ENCODE measurements at places on chromosomes 5 and 9.

- no peak for DNase-seq
These were observed 151.9 kb downstream of the INSYN2B start for GRCh38 chr5:169828385-169828784.

GRCh38 chr5:169964246-169964645, 16.0 kb downstream of the INSYN2B start:
- no peak for DNase-seq

GRCh38 chr9:96047741-96048103, 172.2 kb downstream of the ERCC6L2 start:
- DNase-seq, result no peak

- no peak for DNase-seq
These were observed 48.6 kb downstream of the DUSP1 start for GRCh38 chr5:172722327-172722815.

GRCh38 chr9:81850724-81851123, 77.5 kb upstream of the SPATA31D4 start:
- DNase-seq, result no peak

GRCh38 chr9:106619211-106619610, 243.8 kb upstream of the ZNF462 start:
- DNase-seq, result no peak

DNA sequence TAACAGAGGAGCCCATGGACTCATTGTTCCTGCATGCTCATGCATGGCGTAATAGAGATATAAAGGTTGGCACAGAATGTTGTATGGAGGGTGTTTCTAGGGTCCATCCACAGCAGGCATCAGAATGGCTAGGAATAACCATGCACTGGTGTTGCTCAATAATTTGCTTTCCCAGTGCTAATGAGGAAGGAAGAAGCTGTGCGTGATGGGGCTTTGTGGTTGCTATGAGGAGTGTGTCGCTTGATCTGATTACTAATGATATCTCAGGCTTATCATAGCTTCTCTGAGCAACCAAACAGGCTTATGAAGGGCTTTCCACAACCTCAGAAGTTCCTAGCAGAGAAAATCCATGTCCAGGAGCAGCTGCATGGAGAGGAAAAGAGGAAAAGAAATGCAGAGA, 151.3 kb upstream of the TRPC7 start:
- DNase-seq, result no peak

DNA sequence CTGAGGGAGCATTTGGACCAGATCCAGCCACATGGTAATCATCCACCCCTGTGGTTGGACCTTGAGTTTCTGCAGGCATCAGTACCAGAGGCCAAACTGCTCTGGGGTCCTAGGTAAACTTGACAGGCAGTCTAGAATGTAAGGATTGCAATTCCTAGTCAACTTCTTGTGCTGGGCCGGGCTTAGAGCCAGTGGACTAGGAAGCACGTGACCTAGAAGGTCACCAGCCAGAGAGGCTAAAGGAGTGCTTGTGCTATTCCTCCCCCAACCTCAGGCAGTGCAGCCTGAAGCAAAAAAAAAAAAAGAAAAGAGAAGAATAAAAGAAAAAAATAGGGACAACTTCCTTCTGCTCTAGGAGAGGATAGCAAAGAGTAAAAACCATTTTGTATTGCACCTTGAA, 406.2 kb upstream of the FTMT start:
- DNase-seq, result no peak

- no peak for DNase-seq
These were observed 123.1 kb upstream of the ANKRD55 start for GRCh38 chr5:56356121-56356835.

DNA sequence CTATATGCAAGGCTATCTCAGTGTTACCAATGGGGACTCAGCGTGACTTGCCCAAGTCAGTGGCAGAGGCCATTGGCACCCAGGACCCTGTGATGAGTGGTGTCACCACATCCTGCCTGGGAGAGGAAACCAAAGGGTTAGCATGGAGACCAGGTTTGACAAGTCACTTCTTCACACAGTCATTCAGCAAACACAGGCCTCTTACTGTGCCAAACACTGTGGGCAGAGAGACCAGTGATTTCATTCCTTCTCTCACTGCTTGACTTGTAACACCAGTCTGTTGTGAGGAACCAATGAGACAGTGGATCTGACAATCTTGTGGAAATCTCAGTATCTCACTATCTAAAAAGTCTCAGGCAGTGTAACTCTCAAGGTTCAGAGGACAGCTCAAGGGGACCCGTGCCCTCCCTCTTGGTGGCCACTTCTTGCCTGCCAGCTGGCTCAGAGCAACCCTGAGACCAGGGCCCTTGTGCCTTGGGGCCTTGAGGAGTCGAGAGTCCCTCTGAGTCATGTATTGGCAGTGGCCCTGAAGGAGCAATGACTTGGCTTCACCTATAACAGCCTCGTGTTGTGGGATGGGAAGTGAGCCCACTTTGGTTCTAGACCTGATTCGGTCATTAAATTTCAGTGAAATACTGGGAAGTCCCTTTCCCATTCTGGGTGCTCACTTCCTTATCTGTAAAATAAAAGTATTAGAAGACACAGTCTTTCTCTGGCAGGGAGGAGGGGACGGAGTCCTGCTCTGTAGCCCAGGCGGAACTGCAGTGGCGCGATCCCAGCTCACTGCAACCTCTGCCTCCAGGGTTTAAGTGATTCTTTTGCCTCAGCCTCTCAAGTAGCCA, 1.6 kb downstream of the FABP6 start:
- no peak for DNase-seq

DNA sequence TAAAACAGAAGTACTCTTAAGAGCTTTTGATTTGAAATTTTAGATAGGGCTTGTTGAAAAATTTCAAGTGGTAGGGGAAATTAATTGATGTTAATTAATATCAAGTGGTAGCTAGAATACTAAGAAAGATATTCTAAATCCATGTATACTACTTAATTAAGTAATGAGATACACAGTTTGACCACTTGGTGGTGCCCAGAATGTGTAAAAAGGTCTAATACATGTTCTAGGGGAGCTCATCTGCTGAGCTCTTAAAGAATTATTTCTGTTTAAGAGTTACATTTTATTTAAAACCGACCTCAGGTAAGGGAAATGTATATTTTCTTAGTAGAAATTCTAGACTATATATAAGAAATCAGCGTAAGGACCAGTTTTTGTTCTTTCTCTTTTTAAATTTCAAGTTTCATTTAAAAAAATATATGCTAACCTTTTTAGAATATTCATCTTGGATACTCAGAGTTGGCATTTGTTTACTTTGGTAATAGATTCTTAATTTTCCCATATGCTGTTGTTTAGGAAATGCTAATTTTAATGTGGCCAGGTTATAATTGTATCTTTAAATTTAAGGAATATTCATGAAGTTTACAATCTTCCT, 61.5 kb downstream of the LNPEP start:
- no peak for DNase-seq

DNA sequence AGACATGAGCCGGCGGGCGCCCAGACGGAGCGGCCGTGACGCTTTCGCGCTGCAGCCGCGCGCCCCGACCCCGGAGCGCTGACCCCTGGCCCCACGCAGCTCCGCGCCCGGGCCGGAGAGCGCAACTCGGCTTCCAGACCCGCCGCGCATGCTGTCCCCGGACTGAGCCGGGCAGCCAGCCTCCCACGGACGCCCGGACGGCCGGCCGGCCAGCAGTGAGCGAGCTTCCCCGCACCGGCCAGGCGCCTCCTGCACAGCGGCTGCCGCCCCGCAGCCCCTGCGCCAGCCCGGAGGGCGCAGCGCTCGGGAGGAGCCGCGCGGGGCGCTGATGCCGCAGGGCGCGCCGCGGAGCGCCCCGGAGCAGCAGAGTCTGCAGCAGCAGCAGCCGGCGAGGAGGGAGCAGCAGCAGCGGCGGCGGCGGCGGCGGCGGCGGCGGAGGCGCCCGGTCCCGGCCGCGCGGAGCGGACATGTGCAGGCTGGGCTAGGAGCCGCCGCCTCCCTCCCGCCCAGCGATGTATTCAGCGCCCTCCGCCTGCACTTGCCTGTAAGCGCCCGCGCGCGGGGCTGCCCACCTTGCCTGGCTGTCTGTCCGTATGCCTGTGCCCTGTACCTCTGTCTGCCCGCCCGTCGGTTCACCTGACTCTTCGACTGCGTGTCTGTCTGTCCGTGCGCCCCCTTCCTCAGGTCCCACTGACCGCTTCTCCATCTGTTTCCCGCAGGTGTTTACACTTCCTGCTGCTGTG, 412 bp downstream of the FGF18 start:
- no peak for DNase-seq

- no peak for DNase-seq
These were observed 6.3 kb upstream of the IRX2 start for GRCh38 chr5:2757563-2758351.

GRCh38 chr9:18438951-18439350, 35.0 kb upstream of the ADAMTSL1 start:
- no peak for DNase-seq

GRCh38 chr5:175642998-175643397, 14.9 kb upstream of the HRH2 start:
- DNase-seq, result no peak

DNA sequence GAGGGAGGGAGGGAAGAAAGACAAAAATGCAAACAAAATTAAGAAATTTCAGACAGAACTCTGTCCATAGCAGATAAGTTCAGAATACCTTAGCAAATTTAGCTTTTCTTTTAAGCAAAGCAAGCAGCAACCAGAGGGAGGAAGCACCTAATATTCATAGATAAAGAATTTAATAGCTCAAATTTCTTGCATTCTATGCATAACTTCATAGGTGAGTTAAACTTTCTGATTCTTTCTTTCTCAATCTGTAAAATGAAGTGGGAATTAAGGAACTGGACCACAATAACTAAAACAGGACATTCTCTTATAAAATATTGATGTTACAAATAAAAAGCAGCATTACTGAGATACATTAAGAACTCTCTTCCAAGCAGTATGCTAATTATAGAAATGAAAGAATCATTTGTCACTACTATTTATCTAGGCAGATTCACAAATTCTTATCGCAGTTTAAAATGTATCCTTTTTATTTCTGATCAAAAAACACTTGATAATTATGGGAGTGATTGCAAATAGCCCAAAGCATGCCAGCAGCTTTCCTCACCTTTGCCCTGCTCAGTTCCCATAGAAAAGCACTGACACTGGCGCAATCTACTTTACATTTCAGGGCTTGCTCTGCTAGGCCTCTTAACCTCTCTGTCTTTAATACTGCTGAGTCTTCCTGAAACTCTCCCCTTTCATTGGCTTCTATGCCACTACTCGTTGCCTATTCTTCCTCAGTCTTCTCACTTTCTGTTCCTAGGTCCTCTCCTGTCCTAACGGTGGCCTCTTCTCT, 341.8 kb downstream of the PIK3R1 start:
- no peak for DNase-seq

- DNase-seq, result no peak
These were observed 70.3 kb downstream of the DAP start for GRCh38 chr5:10690460-10691440.

DNA sequence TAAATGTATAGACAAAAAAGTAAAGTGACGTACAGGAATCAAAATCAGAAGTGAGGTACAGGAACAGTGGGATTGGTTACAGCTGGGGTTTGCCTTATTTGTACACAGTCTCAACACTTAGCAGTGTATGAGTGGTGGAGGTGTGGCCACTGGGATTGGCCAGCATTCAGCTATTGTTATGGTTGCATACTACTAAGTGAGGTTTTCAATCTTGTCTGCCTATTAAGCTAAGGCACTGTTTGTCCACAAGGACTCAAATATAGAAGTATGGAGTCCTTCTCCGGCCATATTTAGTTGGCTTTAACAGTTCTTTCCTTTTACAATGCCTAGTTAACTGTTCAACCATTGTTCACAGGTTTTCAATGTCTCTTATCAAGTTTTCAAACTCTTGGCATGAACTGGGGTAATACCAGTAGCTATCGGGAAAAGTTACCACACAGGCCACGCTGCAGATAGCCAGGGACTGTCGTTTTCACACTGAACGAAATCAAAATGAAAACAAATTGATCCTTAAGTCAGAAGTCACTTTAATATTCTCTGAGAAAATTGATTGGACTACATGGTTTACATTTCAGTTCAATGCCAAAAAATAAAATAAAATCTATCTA, 176.0 kb upstream of the FREM1 start:
- DNase-seq, result no peak

DNA sequence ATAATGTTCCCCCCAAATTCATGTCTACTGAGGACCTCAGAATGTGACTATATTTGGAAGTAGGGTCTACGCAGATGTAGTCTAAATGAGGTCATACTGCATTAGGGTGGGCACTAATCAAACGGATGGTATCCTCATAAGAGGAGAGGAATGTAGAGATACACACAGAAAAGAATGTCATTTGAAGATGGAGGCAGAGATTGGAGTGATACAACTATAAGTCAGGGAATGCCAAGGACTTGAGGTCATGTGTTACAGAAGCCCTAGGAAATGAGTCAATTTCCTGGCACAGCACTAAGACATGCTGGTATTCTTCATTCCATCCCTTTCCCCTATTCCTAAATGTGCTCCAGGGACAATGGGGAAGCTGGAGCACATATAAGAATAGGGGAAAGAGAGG, 758 bp upstream of the PDCD1LG2 start:
- DNase-seq, result peak; percentile 92

- no peak for DNase-seq
These were observed 164.4 kb downstream of the GIN1 start for GRCh38 chr5:102955488-102955887.

DNA sequence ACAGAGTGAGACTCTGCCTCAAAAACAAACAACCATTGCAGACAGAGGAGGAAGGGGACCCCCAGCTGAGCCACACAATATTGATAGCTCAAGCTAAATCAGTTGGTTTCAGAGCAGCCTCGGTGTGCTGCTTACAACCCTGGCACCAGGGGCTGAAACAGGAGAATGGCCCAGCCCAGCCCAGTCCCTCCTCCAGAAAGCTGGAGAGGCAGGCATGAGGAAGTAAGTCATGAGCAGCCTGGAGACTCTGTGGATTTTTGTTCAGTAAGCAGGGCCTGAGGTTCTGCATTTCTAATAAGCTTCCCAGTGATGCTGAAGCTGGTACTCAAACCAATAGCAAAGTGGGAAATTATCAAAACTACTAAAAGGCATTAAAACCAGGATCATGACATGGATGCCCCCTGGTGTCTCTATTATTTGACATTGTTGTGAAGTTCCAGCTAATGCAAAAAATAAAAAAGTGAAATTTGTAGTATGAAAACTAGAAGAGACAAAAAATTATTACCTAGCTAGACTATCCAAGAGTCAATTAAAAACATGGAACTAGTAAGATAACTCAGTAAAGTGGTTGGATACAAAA, 14.2 kb downstream of the PRRT1B start:
- no peak for DNase-seq

DNA sequence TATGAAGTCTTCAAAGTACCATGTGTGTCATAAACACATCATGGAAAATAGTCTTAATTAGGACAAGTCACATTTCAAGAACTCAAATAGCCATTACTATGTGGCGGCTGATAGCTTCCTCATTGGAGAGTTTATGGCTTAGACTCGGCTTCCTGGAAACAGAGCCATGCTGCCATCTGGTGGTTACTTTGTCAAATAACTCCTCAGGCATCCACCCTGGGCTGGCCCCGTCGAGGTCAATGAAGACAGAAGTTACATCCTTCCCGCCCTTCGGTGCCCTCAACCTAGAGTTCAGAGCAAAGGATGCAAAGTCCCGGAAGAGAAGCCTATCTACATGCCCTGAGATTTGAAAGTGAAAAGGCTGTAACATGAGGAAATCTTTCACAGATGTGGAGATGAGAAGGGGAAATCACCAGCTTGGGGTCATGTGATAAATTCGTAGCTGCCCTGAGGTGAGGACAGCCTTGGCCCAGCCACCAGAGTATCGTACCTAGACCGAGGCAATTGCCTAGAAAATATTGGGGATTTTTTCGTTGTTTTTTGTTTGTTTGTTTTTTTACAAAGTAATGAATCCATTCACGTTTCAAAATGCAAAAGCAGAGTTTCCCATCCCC, 45.5 kb upstream of the ZNF169 start:
- DNase-seq, result peak; percentile 64

All from HFF-Myc (cell line).